ENCODE measurements at places on chromosomes 1 and 21. TPM values are rescaled to one million over a fixed set of nuclear protein-coding genes. Genes with fewer than 3 reads are reported as not detected.

GRCh38 chr21:28738882-28739281 lies 253.8 kb downstream of the LTN1 start:
- H3K4me3 ChIP-seq: no peak overlapping the region
- peaks cover 41% of the 10 kb centered on the region for H3K4me1 ChIP-seq
- no peaks in the 10 kb centered on the region for H3K27me3 ChIP-seq
- DNase-seq: no peak

DNA sequence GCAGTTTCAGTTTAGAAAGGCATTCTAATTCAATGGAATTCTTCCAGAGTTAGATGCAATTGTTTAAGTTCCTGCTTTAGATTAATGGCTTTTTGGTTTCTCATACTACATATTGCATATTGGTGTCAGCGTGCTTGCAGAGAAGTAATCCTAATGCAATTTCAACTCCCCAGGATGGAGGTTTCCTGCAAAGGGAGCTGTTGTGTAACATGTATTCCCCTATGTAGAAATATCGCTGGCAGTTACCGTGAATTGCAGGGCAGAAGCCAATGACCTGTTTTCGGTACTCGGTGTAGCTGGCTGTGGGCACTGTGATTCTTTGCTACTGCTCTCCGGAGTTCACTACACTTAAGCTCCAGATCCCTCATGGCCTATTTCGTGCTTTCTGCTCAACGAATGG lies 256.1 kb upstream of the PTBP2 start:
- H3K4me1 ChIP-seq: no peaks in the 10 kb centered on the region
- H3K36me3 ChIP-seq: no peaks in the 10 kb centered on the region
- no peak for DNase-seq
- no peaks in the 10 kb centered on the region for H3K27me3 ChIP-seq
- H3K27ac ChIP-seq: no peak overlapping the region

The TMPRSS15 gene
- not detected for total RNA-seq

The SOX13 gene
- 9.6 TPM for total RNA-seq

DNA sequence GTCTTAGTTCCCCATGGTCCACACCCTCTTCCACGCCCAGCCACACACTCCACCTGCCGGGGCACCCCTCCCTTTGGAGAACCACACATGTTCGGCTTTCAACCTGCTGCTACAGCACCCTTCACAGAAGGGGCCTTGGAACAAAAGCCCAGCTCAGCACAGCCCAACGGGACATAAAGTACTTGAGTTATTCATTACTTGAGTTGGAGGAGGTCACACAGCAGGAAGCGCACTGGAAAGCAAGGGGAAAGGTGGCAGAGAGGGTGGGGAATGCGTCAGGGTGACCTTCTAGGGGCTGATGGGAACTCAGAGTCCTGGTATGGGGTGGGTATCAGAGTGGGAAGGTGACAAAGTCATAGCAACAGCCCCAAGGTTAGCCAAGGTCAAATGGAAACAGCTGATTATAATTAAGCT lies 3.0 kb upstream of the ATP1B1 start:
- H3K36me3 ChIP-seq: no peaks in the 10 kb centered on the region
- DNase-seq: no peak
- H3K4me3 ChIP-seq: no peak overlapping the region
- peaks cover 10% of the 10 kb centered on the region for H3K4me1 ChIP-seq

DNA sequence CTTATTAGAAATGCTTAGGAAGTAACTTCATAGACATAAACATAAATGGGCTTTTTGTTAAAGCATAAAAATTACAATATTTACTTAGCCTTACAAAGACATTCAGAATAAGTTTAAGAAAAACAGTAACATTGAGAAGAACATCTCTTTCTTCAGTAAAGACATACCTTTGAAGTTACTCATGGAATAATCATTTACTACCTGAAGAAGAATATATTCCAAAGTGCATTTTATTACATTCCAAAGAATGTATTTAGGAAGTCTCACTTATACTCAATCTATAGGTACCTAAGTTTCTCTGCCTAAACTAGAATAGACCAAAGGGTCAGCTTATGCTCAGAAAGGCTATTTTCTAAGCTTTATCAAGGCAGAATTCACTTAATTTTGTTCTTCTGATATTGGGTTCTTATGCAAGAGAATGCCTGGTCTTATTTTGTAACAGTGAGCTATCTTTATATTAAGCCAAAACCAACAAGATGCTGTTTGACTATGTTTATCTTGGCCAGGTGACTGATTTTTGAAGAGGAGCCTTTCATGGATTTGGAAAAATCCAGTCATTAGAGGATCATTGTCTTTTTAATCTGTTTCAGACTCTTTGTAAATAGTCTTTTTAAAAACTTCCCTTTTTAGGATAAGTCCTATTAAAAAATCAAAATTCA lies 110.1 kb downstream of the OLFML2B start:
- no peak for DNase-seq
- peaks cover 34% of the 10 kb centered on the region for H3K4me1 ChIP-seq
- H3K36me3 ChIP-seq: no peaks in the 10 kb centered on the region
- H3K27ac ChIP-seq: no peak overlapping the region

DNA sequence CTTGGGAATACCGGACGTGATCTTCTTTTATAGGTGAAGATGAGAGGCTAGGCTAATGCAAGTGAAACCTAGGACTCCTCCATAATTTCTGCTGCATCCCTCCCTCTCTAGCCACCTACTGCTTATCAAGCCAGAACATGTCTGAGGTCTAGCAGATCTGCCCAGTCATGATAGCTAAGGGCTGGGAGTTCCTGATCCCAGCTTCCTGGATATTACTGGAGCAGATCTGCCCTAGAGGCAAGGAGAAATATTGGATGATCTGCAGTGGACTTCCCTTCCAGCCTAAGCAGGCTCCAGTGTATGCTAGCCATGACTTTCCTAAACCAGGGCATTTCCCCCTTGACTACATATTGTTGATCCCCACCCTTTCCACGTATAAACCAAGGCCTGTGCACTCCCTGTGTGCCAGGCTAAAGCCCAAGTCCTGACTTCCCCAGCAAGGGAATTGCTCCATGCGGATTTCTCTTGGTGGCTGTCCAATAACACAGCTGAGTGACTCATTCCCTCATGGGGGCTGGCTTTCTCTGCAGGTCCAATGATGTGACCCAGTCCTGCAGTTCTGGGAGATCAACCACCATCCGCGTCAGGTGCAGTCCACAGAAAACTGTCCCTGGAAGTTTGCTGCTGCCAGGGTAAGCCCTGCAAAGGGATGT lies 15.5 kb upstream of the SARS1 start:
- H3K4me1 ChIP-seq: peaks cover 41% of the 10 kb centered on the region
- H3K27me3 ChIP-seq: no peaks in the 10 kb centered on the region
- H3K4me3 ChIP-seq: peak overlapping the region; percentile 73
- peak; percentile 84 for DNase-seq

The ZBTB37 gene
- total RNA-seq: 5.1 TPM

- peaks cover 55% of the 10 kb centered on the region for H3K4me1 ChIP-seq
- H3K36me3 ChIP-seq: no peaks in the 10 kb centered on the region
- no peak overlapping the region for H3K27ac ChIP-seq
- no peak overlapping the region for H3K4me3 ChIP-seq
These were observed 230.7 kb downstream of the TOMM20 start for GRCh38 chr1:234897754-234898454.

GRCh38 chr1:213418268-213419071 lies 367.4 kb downstream of the RPS6KC1 start:
- no peak overlapping the region for H3K27ac ChIP-seq
- no peaks in the 10 kb centered on the region for H3K4me1 ChIP-seq
- no peaks in the 10 kb centered on the region for H3K27me3 ChIP-seq

DNA sequence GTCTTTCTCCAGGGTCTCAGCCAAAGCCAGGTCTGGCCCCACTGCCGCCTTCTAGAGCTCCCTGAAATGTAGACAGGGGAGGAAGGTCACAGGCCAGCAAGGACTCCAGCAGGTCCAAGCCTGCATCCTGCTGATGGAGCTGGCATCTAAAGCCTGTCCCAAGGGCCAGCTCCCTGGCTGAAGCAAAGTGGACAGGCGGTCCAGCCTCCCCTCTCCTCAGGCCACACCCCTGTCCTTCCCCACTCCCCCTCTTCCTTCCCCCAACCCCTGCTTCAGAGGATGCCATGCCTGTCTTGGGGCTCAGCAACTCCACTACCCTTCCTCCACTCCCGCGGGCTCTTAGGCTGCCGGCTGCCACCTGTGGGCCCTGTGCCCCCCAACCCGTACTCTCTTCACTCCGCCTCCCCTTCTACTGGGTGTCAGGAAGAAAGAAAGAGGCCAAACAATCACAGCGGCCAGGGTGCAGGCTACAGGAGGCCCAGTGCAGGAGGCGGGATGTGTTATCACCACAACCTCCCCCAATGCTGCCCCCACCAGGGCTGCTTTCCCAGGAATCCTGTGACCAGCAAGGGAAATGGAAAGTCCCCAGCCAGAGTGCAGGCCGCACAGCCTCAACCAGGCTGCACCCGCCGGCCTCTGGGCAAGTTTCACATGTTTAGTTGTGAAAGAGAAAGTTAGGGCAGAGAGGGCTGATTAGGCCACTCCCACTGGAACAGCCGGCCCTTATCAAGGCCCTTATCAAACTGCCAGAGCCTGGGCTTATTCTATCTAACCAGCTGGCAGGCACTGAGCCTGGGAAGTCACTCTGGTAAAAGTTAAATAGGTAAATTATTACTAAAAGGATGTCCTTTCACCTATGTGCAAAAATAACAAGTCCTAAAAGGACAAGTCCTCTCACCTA lies 34.1 kb downstream of the ACOT7 start:
- H3K27me3 ChIP-seq: peaks cover 1% of the 10 kb centered on the region
- H3K36me3 ChIP-seq: no peaks in the 10 kb centered on the region
- peak overlapping the region; percentile 41 for H3K4me3 ChIP-seq
- H3K4me1 ChIP-seq: peaks cover 19% of the 10 kb centered on the region
- peak; percentile 8 for DNase-seq

DNA sequence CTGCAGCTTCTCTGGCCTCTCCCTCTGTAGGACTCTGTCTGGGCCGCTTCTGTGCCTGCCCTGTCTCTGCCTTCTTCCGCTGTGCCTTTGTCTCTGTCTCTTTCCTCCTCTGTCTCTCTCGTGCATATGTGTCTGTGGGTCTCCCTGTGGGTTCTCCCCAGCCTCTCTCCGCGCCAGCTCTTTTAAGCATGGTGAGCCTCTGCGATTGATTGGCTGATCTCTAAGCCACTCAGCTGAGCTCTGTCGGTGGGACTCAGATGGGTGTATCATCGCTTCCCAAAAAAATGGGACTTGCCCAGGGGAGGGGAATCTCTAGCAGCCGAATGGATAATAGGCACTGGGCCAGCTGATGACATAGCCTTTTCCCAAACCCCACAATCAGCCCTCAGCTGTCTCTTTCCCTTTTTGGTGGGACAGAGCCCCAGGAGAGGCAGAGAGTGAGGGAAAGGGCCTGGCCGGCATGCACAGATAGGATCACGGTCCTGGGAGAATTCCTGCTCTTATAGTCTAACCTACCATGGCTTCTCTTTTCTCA lies at the start of gene ADAMTS4:
TSS of gene ADAMTS4 (minus strand) at position 158 of the 535 bp plus-strand sequence. CDS start 427 bp downstream, outside the sequence.
- peak; percentile 82 for DNase-seq
- H3K27ac ChIP-seq: peak within 1 kb of the TSS; percentile 99
- peak within 1 kb of the TSS; percentile 81 for H3K4me3 ChIP-seq
- H3K4me1 ChIP-seq: peaks cover 61% of the 10 kb centered on the region

GRCh38 chr1:230773396-230774033 lies 26.3 kb downstream of the CAPN9 start:
- H3K4me3 ChIP-seq: peak overlapping the region; percentile 14
- H3K27ac ChIP-seq: peak overlapping the region; percentile 73
- peaks cover 15% of the 10 kb centered on the region for H3K4me1 ChIP-seq
- peaks cover 10% of the 10 kb centered on the region for H3K27me3 ChIP-seq

Measured in HFFc6 (cell line).